Cerebellar cortex (tissue), 1 donor: ENCODE measurements at places on chromosomes 7 and 10.

DNA sequence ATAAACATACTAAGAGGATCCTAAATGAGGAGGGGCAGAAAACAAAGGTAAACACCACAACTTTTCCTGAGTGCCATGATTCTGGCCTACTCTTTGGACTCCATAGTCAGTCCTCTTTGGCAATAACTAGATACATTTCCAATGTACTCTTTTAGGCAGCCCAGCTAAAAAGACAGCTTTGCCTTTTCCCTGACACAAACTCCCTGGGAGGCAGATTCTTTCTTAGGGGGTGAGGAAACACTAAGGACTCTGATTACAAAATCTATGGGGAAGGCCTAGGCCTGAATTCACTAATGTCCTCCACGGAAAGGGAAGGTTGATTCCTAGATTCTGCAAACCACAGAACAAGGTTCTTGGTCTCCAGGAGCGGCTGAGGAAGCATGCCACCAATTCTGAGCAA is 25.8 kb downstream of the FBXW4 start:
- no peak for DNase-seq

DNA sequence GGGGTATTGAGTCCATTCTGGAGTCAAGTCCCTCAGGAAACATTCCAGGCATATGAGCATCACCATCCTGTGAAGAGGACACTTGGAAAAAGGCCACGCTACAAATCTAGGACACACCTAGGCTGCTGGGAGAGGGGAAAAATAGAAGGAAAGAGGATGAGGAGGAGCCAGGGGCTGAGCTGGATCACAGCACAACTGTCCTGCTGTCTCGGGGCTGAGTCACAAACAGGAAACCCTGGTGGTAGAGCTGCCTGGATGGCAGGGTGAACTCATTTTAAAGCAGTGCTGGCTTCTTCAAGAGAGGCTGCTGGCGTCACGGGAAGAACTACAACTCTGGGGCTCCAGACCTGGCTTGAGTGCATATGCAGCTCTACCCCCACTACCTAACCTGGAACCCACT is 151.5 kb downstream of the RNF216 start:
- peak; percentile 93 for DNase-seq

DNA sequence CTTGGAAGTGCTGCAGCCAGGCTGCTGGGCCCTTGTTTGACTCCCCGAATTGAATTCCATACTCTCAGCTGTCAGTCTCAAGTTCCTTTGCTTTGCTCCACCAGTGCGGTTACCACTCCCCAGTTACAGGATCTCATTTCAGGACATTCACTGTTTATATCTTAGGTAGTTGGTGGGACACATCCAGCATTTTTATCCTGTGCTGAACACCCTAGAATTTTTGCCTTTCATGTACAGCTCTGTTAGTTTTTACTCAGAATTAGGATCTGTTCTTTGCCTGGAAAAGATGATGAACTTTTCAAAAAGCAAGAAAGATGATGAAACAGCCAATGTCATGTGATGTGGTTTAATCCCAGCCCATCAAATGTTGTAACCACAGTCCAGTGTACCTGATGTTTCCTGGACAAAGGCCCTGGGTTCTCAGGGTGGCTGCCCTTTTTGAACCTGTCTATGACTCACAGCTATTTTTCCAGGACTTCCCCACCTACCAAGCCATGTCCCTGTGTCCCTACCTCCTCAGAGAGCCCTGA is 149.7 kb downstream of the NOC3L start:
- no peak for DNase-seq

- DNase-seq: no peak
Observed at GRCh38 chr10:128916383-128916782, 550.7 kb upstream of the MGMT start.

GRCh38 chr7:116021237-116021636 is 9.3 kb downstream of the TFEC start:
- DNase-seq: no peak

- DNase-seq: no peak
Observed at GRCh38 chr7:112110651-112111050, 95.5 kb downstream of the DOCK4 start.

- DNase-seq: no peak
Observed at GRCh38 chr10:48480397-48481374, 124.2 kb downstream of the ARHGAP22 start.

DNA sequence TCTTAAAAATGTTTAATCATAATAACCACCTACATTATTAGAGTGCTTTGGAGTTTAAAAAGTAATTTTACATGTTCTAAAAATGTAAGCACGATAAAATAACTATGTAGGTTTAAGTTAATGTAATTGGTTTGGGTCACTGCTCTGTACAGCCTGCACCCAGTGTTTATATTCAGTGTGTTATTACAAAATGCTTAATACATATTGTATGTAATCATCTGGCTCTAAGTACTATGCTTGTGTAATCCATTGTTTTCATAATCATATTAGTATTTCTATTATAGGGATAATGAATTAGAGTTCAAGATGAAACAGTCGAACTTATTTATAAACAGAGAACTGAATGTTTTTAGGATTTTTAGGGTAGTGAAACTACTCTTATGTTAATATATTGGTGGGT is 13.1 kb downstream of the RPA3 start:
- DNase-seq: no peak

DNA sequence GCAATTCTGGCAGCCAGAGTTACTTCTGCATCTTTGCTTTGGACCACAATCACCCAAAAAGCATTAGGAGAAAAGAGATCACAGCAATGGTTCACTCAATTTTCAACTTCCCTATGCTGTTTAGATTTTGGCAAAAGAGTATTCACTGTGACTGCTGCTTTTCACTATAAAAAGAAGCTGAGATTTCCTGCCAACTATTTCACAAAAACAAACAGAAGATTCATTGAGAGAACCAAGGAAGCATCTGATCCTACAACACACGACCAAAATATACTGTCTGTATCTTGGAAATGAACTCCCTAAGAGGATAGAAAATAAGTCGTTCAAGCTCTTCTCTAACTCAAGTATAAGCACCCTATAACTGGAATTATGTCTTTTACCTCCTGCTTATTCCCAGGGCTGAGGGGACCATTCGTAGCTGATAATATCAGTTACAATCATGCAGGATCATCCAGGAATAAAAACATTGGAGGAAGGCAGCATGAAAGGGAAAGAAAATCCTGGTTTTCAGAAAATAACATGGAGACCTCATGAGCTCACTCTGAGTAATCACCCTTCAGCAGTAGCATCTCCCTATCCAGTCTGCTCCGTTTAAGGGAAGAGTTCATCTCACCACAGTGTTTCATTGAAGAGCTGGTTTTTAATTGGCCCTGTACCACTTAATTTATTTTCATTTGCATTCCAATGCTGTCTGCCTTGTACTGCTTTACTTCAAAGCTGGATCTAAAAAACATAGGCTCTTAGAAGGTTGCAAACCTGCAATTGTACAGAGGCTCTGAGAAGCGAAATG is 256.2 kb downstream of the PAXIP1 start:
- no peak for DNase-seq

DNA sequence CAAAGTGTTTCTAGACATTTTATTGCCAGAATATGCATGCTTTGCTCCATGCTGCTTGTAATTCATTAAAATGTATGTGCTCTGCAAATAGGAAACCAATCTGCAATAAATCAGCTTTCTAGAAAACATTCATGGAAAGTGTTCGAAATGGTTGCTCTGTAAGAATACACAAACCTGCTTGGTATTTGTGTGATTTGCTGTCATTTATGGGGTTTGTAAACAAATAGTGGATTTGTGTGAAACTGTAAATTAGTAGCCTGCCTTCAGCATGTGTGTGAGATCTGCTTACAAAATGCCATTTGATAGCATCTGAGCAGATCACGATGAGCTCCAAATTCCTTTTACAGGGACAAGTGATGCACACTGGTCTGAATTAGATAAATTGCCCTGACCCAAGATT is 219.0 kb upstream of the CSTF2T start:
- DNase-seq: no peak

DNA sequence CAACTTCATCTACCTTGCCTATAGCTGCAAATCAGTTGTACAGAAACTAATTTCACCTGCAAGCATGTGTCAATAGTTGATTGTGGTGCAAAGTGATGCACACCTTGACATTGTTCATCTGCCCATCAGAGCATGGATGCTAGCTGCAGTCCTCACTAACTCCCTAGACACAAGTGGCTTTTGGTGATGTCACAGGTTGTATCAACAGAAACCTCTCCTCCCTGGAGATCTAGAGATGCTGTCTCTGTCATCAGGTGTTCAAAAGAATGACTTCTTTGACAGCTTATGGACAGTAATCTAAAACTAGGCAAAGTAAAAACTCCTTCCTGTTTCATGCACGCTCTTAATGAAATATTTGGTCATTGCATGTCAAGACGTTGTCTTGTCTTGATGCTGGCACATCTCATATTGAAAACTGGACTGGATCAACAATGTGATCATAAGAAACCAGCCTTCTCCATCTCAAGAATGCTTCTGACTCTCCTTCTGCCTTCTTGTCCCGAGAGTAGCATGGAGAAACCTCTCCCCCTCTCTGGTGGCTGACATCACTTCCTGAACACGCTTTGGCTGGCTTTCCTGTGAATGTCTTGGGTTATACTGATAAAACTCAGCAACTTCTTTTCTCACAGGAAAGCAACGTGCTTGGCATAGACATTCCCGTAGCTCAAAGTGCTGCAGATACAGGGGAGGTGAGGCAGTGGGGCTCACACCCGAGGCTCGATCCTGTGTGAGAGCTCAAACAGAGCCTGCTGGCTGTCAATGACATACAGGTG is 176.2 kb upstream of the CDCA7L start:
- DNase-seq: no peak

- DNase-seq: no peak
Observed at GRCh38 chr7:112081778-112082177, 124.4 kb downstream of the DOCK4 start.

- DNase-seq: no peak
Observed at GRCh38 chr10:58217612-58218011, 50.1 kb downstream of the IPMK start.

GRCh38 chr7:100493476-100494264 is 9.9 kb downstream of the NYAP1 start:
- no peak for DNase-seq

DNA sequence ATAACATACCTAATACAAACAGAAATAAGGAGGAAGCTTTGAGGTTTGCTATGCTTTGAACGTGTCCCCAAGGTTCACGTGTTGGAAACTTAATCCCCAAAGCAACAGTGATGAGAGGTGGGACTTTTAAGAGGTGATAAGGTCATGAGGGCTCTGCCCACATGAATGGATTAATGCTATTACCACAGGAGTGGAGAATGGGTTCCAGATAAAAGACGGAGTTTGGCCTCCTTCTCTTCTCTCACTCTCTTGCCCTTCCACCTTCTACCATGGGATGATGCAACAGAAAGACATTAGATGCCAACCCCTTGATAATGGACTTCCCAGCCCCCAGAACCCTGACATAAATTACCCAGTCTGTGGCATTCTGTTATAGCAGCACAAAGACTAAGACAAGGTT is 9.6 kb downstream of the ITGB1 start:
- no peak for DNase-seq

- DNase-seq: no peak
Observed at GRCh38 chr10:52514481-52514880, 200.4 kb downstream of the DKK1 start.
